ENCODE measurements at places on chromosomes 2 and 18.

DNA sequence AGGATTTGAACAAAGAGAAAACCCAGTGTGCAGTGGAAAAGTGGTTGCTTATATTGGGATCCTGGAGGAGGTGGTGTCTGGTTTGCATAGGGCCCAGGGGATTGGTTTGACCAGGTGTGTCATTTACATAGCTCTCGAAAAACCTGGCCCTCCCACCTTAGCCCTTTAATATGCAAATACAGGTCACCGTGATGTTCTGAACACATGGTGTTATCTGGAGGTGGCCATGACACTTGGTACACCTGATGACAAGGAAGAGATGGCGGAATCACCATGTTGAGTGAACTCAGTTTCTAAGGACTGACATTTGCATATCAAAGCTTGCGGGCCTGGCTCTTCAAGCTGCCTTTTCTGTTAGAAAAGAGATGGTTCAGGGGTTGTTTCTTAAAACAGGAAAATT is 2.3 kb upstream of the NAPG start:
- no peak for DNase-seq

DNA sequence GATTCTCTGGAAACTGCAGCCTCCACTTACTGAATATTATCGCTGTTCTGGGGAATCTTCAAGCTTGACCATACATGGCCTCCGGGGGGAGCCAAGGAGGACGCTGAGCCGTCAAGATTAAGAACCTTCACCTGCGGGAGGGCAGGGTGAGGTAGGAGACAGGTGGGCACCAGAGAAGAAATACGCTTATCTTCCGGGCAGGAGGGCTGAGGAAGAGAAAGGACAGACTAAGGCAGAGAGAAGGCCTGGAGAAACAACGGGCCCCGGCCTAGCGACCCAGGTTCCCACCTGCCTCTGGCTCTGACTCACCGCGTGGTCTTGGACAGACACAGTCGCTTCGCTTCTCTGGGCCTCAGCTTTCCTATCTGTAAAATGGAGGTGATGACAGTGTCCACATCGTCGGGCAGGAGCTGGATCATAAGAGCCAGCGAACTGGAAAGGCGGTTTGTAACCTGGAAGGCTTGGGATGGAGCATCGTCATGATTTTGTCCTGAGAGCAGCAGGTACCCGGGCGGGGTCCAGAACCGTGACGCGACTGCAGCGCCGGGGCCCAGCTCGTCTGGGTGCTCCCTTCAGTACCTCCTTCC is 659 bp downstream of the ZNF142 start:
- peak; percentile 24 for DNase-seq

DNA sequence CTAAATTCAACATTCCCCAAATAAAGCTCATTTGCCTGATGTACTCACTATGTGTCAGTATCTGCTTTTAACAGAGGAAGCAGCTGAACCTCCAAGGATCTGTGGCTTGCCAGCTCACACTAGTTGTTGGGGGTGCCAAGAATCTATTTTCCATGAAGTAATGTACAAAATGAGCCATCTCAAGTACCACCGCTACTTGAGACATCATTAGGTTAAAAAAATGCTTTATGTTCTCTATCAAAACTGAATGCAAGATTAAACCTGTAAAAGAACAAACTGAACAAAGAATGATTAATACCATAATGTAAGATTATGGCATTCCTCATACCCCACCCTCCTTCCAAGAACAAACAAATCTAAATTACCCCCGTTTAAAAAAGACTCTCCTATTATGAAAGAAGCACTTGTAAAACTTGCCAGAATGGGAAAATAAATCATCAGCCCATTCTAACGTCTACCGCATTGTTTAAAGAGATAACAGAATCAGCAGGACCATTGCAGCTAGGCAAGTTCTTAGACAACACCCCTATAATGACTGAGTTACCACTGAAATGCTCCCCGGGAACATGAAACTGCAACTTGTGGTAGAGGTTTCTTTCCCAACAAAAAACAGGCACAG is 471.6 kb downstream of the DLGAP1 start:
- DNase-seq: no peak

DNA sequence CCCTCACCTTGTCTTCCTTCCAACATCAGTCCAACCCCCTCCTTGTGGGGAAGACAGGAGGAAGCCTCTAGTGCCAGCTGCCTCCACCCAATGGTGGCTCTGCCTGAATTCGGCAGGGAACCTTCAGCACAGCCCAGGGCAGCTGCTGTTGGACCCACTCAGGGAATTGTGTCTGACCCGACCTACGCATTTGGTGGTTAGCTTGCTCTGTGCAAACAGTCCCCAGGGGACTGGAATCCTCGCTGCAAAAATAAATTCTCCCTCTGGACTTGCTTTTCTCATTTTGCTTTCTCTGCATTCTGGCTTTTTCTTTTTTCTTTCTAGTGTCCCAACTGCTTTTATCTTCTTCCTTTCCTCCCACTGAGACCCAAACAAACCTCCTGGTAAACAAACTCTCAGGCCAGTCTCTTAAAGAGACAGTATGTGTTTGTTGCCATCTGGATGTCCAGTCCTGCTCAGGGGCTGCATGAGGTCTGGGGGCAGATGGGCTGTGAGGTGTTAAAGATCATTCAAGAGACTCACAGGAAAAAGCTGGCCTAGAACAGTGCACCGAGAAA is 137.7 kb upstream of the HAAO start:
- no peak for DNase-seq

- DNase-seq: no peak
Measured at GRCh38 chr18:64295839-64296238, 147.0 kb upstream of the LINC00305 start.

GRCh38 chr2:82650038-82650437 is 1809.0 kb downstream of the SUCLG1 start:
- no peak for DNase-seq

- DNase-seq: no peak
Measured at GRCh38 chr2:207035875-207036274, 96.6 kb downstream of the CPO start.

DNA sequence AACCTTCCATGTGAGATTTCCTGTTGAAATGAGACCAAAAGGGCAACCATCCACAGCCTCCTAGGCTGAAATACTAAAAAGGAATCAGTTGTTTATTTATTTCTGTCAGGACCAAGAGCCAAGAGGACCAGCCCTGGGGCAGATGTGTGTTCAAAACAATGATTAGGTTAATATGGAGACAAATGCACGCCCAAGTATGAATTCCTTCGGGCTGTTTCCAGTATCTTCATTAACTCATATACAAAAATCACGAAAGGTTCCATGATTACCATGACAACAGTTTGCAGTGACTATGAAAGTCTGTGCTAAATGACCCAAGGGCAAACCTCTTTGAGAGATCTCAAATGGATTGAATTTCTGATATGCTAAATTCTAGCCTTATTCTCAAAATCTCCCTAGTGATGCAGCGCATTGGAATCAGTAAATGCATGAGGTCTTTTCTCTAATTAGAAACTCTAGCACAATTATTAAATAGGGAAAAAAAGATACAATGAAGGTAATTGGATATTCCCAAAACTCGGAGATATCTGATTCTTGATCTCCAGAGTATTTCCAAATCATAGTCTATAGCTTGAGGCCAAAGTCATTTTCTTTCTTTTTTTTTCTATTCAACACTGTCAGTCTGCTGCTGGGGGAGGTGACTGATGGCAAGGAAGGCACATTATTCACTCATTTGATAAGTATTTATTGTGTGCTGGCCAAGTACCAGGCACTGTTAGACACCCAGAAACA is 35.6 kb downstream of the VIT start:
- no peak for DNase-seq

GRCh38 chr2:28997847-28998735 is 17.0 kb downstream of the TOGARAM2 start:
- DNase-seq: no peak

DNA sequence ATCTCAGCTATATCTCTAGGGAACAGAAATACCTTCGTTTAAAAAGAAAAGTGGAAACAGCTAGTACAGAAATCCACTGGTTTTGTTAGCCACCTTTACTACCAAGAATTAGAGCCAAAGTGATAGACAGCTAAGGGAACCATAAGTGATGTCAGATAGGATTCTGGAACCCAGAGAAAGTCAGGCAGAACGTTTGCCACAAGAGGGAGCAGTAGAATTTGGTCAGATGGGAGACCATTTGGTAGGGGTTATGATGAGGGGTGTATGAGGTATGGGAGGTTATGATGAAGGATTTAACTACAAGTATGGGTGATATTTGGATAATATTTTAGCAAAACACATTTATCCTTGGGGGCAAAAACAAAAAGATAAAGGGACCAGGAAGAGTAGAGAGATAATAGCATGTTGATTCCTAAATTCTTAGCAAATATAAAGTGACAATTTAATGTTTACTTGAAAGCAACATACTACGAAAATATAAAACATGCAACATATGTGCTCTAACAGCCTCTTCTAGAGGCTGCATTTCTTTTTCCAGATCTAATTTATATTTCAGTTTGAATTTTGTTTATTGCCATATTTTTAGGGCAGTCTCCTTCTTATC is 3.3 kb downstream of the SLC8A1 start:
- no peak for DNase-seq

DNA sequence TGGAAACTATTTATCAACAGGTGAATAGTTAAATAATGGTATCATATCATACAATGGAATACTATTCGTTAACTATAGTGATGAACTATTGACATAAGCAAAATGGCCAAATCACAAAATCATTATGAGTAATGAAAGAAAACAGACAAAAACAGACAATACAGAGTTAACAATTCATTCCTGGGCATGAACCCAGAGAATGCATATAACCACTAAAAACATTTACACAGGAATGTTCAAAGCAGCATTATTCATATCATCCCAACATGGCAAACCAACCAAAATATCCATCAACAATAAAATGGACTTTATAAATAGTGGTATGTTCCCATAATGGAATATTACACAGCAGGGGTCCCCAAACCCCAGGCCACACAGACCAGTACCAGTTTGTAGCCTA is 131.2 kb upstream of the CYP1B1 start:
- DNase-seq: no peak

- DNase-seq: no peak
Measured at GRCh38 chr18:61754039-61754583, 138.7 kb downstream of the RNF152 start.

DNA sequence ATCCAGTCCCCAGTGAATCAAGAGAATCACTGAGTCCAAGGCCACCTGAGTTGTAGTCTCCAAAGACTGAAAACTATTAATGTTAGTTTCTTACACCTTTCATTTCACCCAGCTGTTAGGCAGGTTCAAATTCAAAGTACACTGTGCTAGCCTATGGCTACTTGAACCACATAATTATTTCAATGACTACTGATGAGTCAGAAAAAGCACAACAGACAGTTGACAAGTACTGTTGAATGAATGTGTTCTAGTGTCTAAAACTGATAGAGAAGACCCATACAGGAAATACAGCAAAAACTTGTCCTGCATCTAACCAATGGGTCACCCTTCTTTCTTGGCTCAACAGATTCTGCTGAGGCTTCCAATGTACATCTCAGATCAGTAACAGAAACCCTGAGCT is 160.9 kb downstream of the MYO5B start:
- DNase-seq: no peak

DNA sequence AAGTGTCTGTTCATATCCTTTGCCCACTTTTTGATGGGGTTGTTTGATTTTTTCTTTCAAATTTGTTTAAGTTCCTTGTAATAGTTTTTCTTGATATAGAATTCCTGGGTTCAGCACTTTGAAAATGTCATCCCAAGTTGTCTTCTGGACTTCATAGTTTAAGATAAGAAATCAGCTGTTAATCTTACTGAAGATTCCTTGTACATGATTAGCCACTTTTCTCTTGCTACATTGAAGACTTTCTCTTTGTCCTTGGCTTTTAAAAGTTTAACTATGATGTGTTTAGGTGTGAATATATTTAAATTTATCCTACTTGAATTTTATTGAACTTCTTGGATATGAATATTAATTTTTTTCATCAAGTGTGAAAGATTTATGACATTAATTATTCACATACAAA is 387.2 kb upstream of the CWC22 start:
- DNase-seq: no peak

DNA sequence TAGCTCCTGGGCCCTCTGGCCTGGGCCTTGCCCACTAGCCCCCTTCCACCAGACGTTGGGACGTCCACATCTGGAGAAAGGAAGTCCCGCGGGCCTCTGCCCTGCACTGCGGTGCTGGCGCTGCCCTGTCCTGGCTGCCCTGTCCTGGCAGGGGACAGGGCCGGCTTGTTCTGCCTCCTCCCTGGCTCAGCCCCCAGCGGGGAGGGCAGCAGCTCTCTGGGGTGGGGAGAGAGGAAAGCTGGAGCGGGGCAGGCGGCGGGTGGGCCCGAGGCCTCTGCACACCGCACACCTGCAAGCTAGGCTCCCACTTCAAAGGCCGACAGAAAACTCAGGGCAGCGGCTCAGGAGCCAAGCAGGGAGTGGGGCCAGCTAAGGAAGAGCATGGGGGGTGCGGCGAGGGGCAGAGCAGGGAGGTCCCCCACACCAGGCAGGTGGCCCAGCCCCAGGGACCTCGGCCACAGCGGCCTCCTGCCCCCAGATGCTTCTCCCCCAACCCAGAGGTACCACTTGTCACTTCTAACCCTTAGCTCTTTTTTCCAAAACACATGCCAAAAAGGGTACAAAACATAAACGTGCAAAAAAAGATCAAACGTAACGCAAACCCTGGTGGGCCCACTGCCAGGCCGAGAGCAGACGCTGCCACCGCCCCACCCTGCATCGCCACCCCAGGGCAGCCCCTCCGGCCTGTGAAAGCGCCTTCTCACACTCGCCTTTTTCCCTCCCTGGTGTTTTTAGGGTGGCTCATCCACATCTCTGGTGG is 13.5 kb downstream of the SNED1 start:
- no peak for DNase-seq

DNA sequence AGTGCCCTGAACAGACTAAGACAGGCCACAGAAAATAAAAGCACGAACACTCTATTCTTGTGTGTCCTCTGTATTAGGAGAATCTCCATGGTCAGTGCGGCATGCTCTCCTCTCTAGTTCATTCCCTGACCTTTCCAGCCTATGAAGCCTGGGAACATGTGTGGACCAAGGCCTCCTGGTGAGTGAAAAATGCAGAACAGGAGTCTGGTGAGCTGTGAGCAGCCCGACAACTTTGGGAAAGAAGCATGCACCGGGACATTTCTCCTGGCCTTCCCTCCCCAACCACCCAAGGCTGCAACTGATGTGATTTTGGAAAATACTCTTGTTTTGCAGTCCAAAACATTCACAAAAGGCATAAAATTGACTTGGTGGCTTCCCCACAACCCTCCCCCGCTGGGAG is 878.3 kb upstream of the ID2 start:
- DNase-seq: no peak

DNA sequence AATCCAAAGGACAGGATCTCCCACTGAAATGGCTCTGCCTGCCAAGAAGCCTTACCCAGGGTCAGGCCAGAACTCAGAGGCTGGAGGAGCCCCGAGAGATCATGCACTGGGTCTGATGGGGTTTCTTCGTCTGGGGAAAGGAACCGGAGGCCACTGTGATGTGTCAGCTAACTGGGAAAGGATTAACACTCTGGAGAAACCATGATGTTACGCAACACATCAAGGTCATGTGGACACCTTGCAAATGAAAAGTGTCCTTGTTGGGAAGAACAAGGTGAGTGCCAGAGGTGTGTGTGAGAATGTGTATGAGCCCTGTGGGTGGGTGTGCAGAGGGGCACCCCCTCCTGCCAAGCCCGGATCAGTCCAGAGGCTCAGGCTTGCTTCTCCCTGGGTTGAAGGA is 86.9 kb downstream of the CRACDL start:
- DNase-seq: no peak

- DNase-seq: no peak
Measured at GRCh38 chr2:204340511-204340910, 204.8 kb upstream of the PARD3B start.
